ENCODE measurements at places on chromosomes 4 and X. TPM values are rescaled to one million over a fixed set of nuclear protein-coding genes. Genes with fewer than 3 reads are reported as not detected.
A peak's percentile ranks its signal among the peaks of the same experiment; 100 is the strongest.

DNA sequence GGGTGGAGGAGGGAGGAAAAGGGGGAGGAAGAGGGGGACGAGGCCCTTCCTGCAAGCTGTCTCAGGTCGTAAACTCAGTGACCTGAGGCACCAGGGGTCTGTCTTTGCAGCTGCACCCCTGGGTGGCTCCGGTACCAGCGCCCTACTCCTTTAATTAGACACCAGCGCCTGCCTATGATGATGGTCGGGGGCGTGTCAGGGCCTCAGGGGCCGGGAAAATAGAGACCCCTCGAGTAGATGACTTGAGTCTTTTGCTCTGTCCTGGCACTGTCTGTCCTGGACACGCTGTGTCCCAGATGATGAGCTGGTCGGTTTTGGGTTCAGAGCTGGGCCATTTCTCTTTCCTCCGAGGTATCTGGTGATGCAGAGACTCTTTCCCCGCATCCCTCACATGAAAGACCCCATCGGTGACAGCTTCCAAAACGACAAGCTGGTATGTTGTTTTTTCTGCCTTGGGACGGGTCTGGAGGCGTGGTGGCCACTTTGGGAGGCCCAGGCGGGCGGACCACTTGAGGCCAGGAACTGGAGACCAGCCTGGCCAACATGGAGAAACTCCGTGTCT is 11.2 kb downstream of the SLC25A6 start:
- no peaks in the 10 kb centered on the region for H3K4me1 ChIP-seq
- H3K36me3 ChIP-seq: peaks cover 25% of the 10 kb centered on the region
- no peak overlapping the region for H3K27ac ChIP-seq
- no peaks in the 10 kb centered on the region for H3K27me3 ChIP-seq
- DNase-seq: no peak

- no peak overlapping the region for H3K27ac ChIP-seq
- no peak overlapping the region for H3K4me3 ChIP-seq
- H3K36me3 ChIP-seq: no peaks in the 10 kb centered on the region
- no peaks in the 10 kb centered on the region for H3K27me3 ChIP-seq
Measured at GRCh38 chr4:10285028-10285427, 168.4 kb upstream of the WDR1 start.

The SPANXN4 gene
- not detected for total RNA-seq

DNA sequence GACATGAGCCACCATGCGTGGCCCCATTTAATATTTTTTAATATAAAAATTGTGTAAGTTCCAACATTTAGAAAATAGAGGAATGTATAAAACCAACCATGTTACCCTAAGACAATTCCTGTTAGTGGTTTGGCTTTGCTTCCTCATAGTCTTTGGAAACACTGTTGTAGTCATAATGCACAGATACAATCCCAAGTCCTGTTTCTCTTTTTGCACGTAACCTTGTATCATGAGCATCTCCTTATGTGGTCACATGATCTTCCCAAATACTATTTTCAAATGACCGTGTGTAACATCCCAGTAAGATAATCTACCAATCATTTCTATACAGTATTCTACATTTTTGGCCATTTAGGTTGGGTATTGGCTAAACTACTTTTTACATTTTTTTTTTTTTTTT is 13.9 kb upstream of the RHOH start:
- no peak overlapping the region for H3K4me3 ChIP-seq
- no peak for DNase-seq
- H3K4me1 ChIP-seq: peaks cover 8% of the 10 kb centered on the region
- no peaks in the 10 kb centered on the region for H3K36me3 ChIP-seq
- no peak overlapping the region for H3K27ac ChIP-seq
- H3K27me3 ChIP-seq: no peaks in the 10 kb centered on the region

- H3K36me3 ChIP-seq: no peaks in the 10 kb centered on the region
- no peaks in the 10 kb centered on the region for H3K4me1 ChIP-seq
- peak; percentile 8 for DNase-seq
- H3K27me3 ChIP-seq: no peaks in the 10 kb centered on the region
- H3K27ac ChIP-seq: no peak overlapping the region
Measured at GRCh38 chrX:153245288-153245731, 66.2 kb downstream of the MAGEA1 start.

The CSAG1 gene
- total RNA-seq: not detected

DNA sequence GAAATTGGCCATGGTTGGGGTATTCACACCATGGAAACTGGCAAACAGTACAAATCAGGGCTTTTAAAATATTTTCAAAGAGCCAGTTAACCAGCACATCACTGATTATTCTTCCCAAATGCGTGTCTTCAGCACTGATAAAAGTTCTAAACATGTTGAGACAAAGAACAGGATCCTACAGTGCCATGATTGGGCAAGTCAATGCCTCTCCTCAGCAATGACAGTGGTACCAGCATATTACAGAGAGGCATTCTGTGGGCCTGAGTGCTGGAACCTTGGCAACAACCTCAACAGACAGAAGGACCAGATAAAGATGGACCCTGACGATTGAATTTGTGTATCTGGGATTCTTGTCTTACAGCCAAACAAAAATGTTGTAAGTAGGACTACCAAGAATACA is 108.9 kb downstream of the EFHC2 start:
- DNase-seq: no peak
- no peaks in the 10 kb centered on the region for H3K36me3 ChIP-seq
- no peaks in the 10 kb centered on the region for H3K4me1 ChIP-seq
- H3K27me3 ChIP-seq: no peaks in the 10 kb centered on the region
- no peak overlapping the region for H3K27ac ChIP-seq

DNA sequence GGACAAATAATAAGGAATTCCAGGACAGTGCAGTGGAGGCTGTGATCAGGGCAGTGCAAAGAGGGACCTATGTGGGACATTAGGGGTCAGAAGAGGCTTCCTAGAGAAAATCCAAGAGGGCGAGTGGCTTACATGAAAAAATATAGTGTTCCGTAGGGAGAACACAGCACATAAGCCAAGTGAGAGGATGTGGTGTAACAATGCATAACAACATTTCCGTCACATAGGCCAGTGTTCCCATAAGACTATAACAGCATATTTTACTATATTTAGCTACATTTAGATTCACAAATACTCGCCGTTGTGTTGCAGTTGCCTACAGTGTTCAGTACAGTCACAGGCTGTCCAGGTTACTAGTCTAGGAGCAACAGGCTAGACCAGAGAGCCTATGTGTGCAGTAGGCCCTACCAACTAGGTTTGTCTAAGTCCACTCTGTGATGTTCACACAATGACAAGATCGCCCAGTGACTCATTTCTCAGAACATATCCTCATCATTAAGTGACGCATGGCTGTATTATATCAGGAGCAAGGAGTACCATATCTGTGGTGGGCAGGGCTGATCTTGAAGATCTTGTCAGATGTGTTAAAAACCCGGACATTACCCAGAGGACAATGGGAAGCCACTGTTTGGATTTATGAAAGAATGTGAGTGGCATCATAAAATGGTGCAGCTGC is 74.0 kb upstream of the TBL1X start:
- DNase-seq: no peak
- no peaks in the 10 kb centered on the region for H3K4me1 ChIP-seq
- H3K27me3 ChIP-seq: no peaks in the 10 kb centered on the region
- H3K4me3 ChIP-seq: no peak overlapping the region
- no peaks in the 10 kb centered on the region for H3K36me3 ChIP-seq

GRCh38 chrX:150365051-150365989 is 2.2 kb downstream of the MAMLD1 start:
- no peaks in the 10 kb centered on the region for H3K4me1 ChIP-seq
- H3K27ac ChIP-seq: no peak overlapping the region
- H3K36me3 ChIP-seq: no peaks in the 10 kb centered on the region

GRCh38 chrX:153981771-153982533 is 9.4 kb downstream of the TMEM187 start:
- H3K4me1 ChIP-seq: peaks cover 41% of the 10 kb centered on the region
- H3K27ac ChIP-seq: peak overlapping the region; percentile 68
- peak; percentile 68 for DNase-seq
- no peaks in the 10 kb centered on the region for H3K36me3 ChIP-seq
- no peaks in the 10 kb centered on the region for H3K27me3 ChIP-seq

DNA sequence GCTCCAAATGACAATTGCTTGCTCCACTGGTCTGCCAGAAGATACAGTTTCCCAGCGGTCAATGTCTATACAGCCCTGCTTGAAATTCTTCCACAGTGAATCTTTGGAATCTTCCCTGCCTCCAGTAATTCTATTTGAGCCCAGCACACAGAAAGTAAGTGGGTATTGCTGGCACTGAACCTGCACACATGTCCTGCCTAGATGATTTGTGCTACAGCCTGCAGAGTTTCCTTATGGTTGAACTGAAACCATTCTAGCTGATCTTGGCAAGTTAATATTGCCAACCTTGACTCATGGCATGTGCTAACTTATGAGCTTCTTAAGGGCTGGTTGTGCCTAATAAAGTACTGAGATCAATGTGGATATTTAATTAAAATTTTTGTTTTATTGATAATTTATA is 553.8 kb upstream of the GNPDA2 start:
- H3K4me3 ChIP-seq: no peak overlapping the region
- DNase-seq: no peak
- no peak overlapping the region for H3K27ac ChIP-seq
- no peaks in the 10 kb centered on the region for H3K36me3 ChIP-seq

- H3K4me1 ChIP-seq: no peaks in the 10 kb centered on the region
- no peak for DNase-seq
- no peak overlapping the region for H3K27ac ChIP-seq
- H3K36me3 ChIP-seq: no peaks in the 10 kb centered on the region
Measured at GRCh38 chrX:81120258-81120935, 81.3 kb downstream of the HMGN5 start.
